Heart right ventricle (tissue), 16 donors: ENCODE measurements at places on chromosomes 1 and 21. TPM values are rescaled to one million over a fixed set of nuclear protein-coding genes. Genes with fewer than 3 reads are reported as not detected.

DNA sequence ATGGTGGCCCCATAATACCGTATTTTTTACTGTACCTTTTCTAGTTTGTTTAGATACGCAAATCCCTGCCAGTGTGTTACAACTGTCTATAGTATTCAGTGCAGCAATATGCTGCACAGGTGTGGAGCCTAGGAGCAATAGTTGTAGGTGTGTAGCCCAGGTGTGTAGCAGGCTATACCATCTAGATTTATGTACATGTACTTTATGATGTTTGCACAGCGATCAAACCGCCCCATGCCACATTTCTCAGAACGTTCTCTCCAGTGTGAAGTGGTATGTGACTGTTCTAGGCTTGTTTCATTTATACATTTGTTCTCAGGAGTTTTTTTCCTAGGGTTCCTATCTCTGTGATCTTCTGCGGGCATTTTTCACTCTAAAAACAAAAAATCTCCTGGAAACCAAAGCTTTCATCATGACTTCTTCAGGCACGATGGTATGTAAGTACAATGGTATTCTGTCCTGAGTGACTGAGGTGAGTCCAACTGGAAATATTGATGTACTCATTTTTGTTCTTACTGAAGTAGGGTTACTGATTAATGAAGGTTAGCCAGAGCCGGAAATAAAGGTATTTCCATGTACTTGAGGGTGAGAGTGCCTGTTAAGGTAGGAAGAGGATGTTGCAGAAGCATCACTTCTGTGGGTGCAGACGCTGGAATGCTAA is 153.0 kb downstream of the GABPA start:
- peaks cover 12% of the 10 kb centered on the region for H3K4me1 ChIP-seq
- no peaks in the 10 kb centered on the region for H3K27me3 ChIP-seq
- no peak overlapping the region for H3K4me3 ChIP-seq
- H3K27ac ChIP-seq = no peak overlapping the region

GRCh38 chr1:117592155-117592554 is 13.7 kb upstream of the TENT5C start:
- H3K36me3 ChIP-seq = no peaks in the 10 kb centered on the region
- no peak overlapping the region for H3K27ac ChIP-seq
- no peak for DNase-seq
- H3K4me1 ChIP-seq = no peaks in the 10 kb centered on the region

DNA sequence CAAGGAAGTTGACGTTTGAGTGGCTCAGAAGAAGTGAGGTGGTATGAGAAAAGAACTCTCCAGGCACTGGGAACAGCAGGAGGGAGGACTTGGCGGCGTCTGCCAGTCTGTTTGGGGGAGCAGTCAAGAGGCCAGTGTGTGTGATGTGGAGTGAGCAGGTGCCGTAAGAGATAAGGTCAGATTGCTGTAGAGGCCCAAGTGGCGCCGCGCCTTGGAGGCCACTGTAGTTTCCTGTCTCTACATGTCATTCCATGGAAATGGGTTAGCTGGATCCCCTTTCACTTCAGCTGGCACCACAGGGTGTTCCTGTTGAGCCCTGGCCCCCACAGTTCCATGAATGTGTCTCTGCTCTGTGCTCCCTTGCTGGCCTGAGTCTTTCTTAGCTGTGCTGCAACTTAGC is 35.5 kb upstream of the PTPRF start:
- H3K4me3 ChIP-seq = no peak overlapping the region
- H3K4me1 ChIP-seq = no peaks in the 10 kb centered on the region
- H3K36me3 ChIP-seq = no peaks in the 10 kb centered on the region
- no peak for DNase-seq
- H3K27me3 ChIP-seq = no peaks in the 10 kb centered on the region

GRCh38 chr21:38903690-38904139 is 98.0 kb downstream of the ETS2 start:
- no peaks in the 10 kb centered on the region for H3K27me3 ChIP-seq
- H3K27ac ChIP-seq = peak overlapping the region; percentile 71

DNA sequence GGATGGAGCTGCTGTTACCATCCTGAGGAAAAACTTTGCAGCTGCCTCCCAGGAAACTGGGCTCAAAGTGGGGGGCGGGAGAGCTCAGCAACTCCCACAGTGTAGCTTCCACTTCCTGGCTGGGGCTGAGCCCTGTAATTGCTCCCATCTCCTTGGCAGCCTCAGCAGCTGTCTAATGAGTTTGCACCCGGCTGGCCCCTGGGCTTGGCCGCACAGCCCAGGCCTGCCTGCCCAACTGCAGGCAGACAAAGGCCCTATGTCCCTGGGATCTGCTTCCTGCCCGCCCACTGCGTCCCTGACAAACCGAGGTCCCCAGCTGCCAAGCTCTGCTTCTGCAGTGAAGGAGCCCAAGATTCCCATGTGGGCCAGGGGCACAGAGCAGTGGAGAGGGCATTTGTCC is 30.1 kb downstream of the EDN2 start:
- H3K4me3 ChIP-seq = no peak overlapping the region
- peaks cover 23% of the 10 kb centered on the region for H3K4me1 ChIP-seq
- H3K36me3 ChIP-seq = no peaks in the 10 kb centered on the region
- H3K27ac ChIP-seq = peak overlapping the region; percentile 4
- no peaks in the 10 kb centered on the region for H3K27me3 ChIP-seq

DNA sequence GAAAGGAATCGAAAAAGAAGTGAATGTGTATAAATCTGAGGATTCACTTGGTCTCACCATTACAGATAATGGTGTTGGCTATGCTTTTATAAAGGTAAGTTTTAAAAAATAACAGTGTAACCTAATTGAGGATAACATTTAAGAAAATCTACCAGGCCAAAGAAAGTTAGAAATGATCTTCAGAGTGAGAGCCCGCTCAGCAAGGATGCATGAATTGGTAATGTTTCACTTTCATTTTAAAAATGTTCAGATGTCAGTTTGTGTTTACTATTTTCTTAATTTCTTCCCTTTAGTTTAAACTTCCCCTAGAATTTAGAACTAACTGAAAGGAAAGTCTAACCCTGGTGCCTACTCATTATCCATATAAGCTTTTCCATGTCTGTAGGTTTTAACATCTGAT is 35.0 kb downstream of the GIPC2 start:
- H3K4me3 ChIP-seq = no peak overlapping the region
- no peaks in the 10 kb centered on the region for H3K27me3 ChIP-seq
- no peak for DNase-seq
- peaks cover 21% of the 10 kb centered on the region for H3K4me1 ChIP-seq

Gene CD84
- 1.9 TPM for total RNA-seq

Gene HCRTR1
- total RNA-seq = 0.89 TPM
